ENCODE measurements at places on chromosomes 2 and 18. TPM values are rescaled to one million over a fixed set of nuclear protein-coding genes. Genes with fewer than 3 reads are reported as not detected.

DNA sequence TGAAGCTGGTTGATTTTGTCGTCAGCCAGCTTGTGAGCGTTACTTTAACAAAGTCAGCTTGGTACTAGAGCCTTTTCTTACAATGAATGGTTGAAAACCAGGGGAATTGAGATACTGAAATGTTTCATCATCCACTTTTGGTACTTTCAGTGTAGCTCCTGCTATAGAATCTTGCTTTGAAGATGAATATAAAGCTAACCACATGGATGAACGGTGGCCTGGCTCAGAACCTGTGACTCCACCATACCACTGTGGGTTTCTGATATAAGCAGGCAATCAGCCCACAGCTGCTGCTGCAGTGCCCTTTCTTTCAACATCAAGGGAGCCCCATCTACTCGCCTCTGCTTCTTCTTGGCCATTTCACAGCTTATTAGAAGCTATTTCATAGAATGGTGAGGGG is 53.2 kb upstream of the GPR45 start:
- no peak for DNase-seq
- no peaks in the 10 kb centered on the region for H3K36me3 ChIP-seq
- no peaks in the 10 kb centered on the region for H3K4me1 ChIP-seq
- no peaks in the 10 kb centered on the region for H3K27me3 ChIP-seq

- no peaks in the 10 kb centered on the region for H3K36me3 ChIP-seq
- H3K4me1 ChIP-seq = no peaks in the 10 kb centered on the region
- DNase-seq = no peak
- H3K4me3 ChIP-seq = no peak overlapping the region
Measured at GRCh38 chr2:24930768-24931167, 10.7 kb upstream of the ADCY3 start.

Gene PARD3B
- total RNA-seq = 15.0 TPM

DNA sequence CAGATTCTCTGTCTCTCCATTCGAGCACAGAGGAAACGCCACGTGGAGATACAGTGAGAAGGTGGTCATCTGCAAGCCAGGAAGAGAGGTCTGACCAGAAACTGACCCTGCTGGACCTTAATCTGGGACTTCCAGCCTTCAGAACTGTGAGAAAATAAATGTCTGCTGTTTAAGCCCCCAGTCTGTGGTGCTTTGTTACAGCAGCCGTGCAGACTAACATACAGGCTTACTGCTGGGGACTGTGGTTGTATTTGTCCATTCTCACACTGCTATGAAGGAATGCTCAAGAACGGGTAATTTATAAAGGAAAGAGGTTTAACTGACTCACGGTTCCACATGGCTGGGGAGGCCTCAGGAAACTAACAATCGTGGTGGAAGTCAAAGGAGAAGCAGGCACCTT is 432.7 kb downstream of the IRS1 start:
- no peak overlapping the region for H3K27ac ChIP-seq
- no peaks in the 10 kb centered on the region for H3K36me3 ChIP-seq
- H3K27me3 ChIP-seq = no peaks in the 10 kb centered on the region
- H3K4me3 ChIP-seq = no peak overlapping the region
- H3K4me1 ChIP-seq = no peaks in the 10 kb centered on the region

Gene CPO
- not detected for total RNA-seq

GRCh38 chr2:138814123-138814898 is 34.1 kb upstream of the NXPH2 start:
- no peak for DNase-seq
- H3K36me3 ChIP-seq = no peaks in the 10 kb centered on the region
- no peak overlapping the region for H3K4me3 ChIP-seq
- H3K27ac ChIP-seq = no peak overlapping the region
- no peaks in the 10 kb centered on the region for H3K4me1 ChIP-seq

Gene KIAA2012
- not detected for total RNA-seq

Gene GPAT2
- 1.6 TPM for total RNA-seq

GRCh38 chr2:28231110-28231631 is 161.5 kb upstream of the FOSL2 start:
- no peaks in the 10 kb centered on the region for H3K27me3 ChIP-seq
- DNase-seq = no peak
- H3K27ac ChIP-seq = no peak overlapping the region
- H3K36me3 ChIP-seq = no peaks in the 10 kb centered on the region
- no peak overlapping the region for H3K4me3 ChIP-seq
- peaks cover 21% of the 10 kb centered on the region for H3K4me1 ChIP-seq

- no peaks in the 10 kb centered on the region for H3K36me3 ChIP-seq
- DNase-seq = no peak
- H3K27me3 ChIP-seq = no peaks in the 10 kb centered on the region
Measured at GRCh38 chr2:189232759-189233406, 53.3 kb upstream of the COL5A2 start.

Gene MARCO
- 1.0 TPM for total RNA-seq

Gene KCNJ3
- total RNA-seq = 0.33 TPM

GRCh38 chr2:180646756-180647155 is 333.6 kb upstream of the UBE2E3 start:
- no peak overlapping the region for H3K27ac ChIP-seq
- H3K4me3 ChIP-seq = no peak overlapping the region
- no peaks in the 10 kb centered on the region for H3K36me3 ChIP-seq
- no peaks in the 10 kb centered on the region for H3K4me1 ChIP-seq
- H3K27me3 ChIP-seq = no peaks in the 10 kb centered on the region

- no peak overlapping the region for H3K4me3 ChIP-seq
- DNase-seq = no peak
- no peak overlapping the region for H3K27ac ChIP-seq
Measured at GRCh38 chr18:76314496-76314895, 180.5 kb downstream of the ZNF516 start.

Gene ZFP36L2
- 57.1 TPM for total RNA-seq

GRCh38 chr2:233476651-233477547 is 89.7 kb downstream of the USP40 start:
- no peak overlapping the region for H3K27ac ChIP-seq
- H3K36me3 ChIP-seq = peaks cover 9% of the 10 kb centered on the region
- no peaks in the 10 kb centered on the region for H3K27me3 ChIP-seq
- H3K4me1 ChIP-seq = no peaks in the 10 kb centered on the region
- no peak overlapping the region for H3K4me3 ChIP-seq

Gene PRR30
- total RNA-seq = not detected

Gene KCNF1
- 5.3 TPM for total RNA-seq

GRCh38 chr2:27218614-27219013 is 1.4 kb downstream of the CAD start:
- H3K36me3 ChIP-seq = no peaks in the 10 kb centered on the region
- H3K27me3 ChIP-seq = no peaks in the 10 kb centered on the region
- DNase-seq = no peak
- H3K4me1 ChIP-seq = peaks cover 17% of the 10 kb centered on the region
- H3K27ac ChIP-seq = no peak overlapping the region
- no peak overlapping the region for H3K4me3 ChIP-seq

DNA sequence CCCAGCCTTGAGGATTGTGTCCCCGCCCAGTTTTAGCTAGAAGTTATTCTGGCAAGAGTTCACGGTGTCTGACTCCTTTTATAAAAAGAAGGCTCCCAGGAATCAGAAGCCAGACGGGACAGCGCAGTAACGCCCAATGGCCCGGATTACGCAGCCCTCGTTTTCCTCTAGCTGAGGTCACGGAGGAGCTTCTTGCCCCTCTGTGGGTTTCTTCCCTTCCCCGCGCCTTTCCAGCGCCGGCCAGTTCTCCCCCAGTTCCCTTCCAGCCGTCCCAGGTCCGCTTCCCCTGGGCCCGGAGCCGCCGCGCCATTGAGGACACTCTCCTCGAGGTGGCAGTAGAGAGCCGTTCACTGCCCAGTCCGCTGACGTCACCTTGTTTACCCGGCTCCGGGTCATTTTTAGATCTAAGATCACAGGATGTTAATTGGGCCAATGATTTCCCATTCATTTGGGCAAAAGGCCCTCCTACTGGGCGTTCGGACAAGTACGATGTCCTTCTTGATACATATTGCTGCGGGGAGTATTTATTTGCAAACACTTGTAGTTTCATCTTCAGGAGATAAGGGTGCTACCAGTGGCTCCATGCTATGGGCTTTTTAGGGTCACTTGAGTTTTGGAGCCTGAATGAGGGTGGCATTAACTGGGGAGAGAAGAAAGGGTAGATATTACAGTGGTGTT is 81.5 kb upstream of the PPM1B start:
- no peaks in the 10 kb centered on the region for H3K36me3 ChIP-seq
- DNase-seq = peak; percentile 91
- H3K4me1 ChIP-seq = peaks cover 15% of the 10 kb centered on the region
- peak overlapping the region; percentile 64 for H3K27ac ChIP-seq
- H3K4me3 ChIP-seq = no peak overlapping the region
- H3K27me3 ChIP-seq = no peaks in the 10 kb centered on the region

DNA sequence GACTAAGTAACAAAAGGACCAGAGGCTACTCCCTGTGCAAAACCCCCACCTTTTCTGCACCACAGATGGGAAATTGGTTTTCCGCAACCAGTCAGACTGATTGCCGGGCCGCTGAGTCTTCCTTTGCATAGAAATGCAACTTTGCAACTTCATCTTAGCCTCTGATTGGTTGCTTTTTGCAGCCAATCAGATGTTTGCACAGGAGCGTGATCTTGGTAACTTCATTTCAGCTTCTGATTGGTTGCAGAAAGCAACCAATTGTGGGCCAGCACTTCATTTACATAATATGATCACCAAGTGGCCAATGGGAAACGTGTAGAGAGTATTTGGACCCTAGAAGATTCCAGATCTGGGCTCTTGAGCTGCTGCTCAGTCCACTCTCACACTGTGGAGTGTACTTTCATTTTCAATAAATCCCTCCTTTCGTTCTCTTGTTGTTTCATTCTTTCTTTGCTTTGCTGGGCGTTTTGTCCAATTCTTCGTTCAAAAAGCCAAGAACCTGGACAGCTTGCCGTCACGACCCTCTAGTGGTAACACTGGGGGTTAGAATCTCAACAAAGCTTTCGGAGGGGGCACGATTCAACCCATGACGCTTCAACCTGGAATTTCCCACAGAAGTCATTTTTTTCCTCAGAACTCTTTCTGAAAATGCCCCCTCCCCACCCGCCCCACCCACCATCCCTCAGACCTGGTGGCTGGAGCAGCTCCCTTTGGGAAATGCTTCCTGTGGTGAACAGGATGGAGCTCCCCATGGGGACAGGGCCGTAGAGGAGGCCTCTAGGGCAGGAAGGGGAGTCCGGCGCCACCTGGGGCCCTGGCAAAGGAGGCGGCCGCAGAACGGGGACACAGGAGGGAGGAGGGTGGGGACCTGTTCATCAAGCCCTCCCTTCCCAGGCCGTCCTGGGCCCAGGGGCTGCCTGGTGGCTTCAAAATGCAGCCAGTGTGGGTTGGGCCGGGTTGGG is 31.8 kb upstream of the KCNF1 start:
- no peaks in the 10 kb centered on the region for H3K27me3 ChIP-seq
- no peak overlapping the region for H3K4me3 ChIP-seq
- H3K36me3 ChIP-seq = no peaks in the 10 kb centered on the region
- peaks cover 13% of the 10 kb centered on the region for H3K4me1 ChIP-seq
- no peak for DNase-seq

Gene SNTG2
- total RNA-seq = 18.7 TPM

Gene AFF3
- total RNA-seq = 0.52 TPM

- no peak for DNase-seq
- H3K4me1 ChIP-seq = no peaks in the 10 kb centered on the region
- H3K27ac ChIP-seq = no peak overlapping the region
- H3K4me3 ChIP-seq = no peak overlapping the region
Measured at GRCh38 chr18:70442933-70443332, 154.1 kb downstream of the SOCS6 start.

DNA sequence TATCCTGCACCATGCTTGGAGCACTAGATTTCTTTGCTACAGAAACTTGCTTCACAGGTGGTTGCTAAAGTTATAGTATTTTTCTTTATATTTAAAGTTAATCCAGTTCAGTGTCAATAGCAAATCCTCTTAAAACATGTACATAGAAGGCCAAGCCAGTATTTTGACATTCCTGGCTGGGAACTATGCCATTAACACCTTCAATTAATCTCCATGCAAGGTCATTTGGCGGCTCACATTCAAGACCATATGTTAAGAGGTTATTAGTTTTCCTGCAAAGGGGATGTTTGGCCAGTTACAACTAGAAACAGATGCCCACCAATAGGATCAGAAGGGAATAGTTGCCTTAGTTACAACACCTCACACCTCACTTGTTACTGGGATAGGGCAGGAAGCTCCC is 261.3 kb upstream of the MEIS1 start:
- H3K27me3 ChIP-seq = no peaks in the 10 kb centered on the region
- no peak overlapping the region for H3K4me3 ChIP-seq
- DNase-seq = peak; percentile 3
- H3K36me3 ChIP-seq = no peaks in the 10 kb centered on the region
- H3K27ac ChIP-seq = no peak overlapping the region

Gene POTEC
- not detected for total RNA-seq

DNA sequence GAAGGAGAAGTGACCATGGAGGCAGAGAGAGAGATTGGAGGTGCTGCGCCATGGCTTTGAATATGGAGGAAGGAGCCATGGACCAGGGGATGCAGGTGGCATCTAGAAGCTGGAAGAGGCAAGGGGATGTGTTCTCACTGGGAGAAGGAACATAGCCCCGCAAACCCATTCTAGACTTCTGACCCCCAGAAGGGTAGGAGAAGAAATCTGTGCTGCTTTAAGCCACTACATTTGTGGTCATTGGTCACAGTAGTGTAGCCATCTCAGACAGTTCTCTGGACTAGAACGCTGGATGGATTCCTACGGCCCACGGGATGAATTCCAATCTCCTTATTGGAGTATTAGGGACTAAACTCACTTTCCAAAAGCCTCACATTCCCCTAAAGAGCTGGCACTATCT is 67.8 kb downstream of the PTGR3 start:
- H3K36me3 ChIP-seq = no peaks in the 10 kb centered on the region
- no peak overlapping the region for H3K27ac ChIP-seq
- no peak for DNase-seq

Gene FAM110C
- 16.6 TPM for total RNA-seq

DNA sequence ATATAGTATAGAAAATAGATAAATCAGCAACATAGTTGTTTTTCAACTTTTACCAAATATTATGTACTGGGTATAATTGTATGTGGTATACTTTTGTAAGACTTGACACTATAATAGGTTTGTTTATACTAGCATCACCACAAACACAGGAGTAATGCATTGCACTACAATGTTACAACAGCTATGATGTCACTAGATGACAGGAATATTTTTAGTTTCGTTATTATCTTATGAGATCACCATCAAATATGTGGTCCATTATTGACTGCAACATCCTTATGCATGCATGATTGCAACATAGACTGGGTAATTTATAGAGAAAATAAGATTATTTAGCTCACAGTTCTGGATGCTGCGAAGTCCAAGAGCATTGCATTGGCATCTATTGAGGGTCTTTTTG is 678.4 kb upstream of the ZNF804A start:
- H3K4me1 ChIP-seq = no peaks in the 10 kb centered on the region
- H3K4me3 ChIP-seq = no peak overlapping the region
- no peaks in the 10 kb centered on the region for H3K27me3 ChIP-seq
- H3K36me3 ChIP-seq = no peaks in the 10 kb centered on the region

Gene CRACDL
- total RNA-seq = 22.1 TPM

DNA sequence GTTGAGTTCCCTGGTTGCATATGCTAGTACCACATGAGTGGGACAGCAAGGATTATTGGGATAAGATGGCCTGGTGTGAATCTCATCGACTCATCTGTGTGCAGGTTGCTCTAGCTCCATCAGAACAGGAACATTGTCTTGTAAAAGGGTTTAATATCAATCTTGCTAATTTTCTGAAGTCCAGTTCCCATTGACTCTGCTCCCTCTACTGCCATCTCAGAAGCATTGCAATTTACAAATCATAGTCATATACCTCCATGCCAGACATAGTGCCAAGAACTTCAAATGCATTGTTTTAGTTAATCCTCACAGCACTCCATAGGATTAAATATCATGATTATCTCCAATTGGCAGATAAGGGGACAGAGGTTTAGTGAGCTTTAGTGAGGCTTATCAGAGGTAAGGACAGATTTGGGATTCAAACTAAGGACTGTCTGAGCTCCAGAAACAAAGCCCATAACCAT is 4.8 kb upstream of the STAT4 start:
- H3K4me1 ChIP-seq = peaks cover 9% of the 10 kb centered on the region
- no peak overlapping the region for H3K4me3 ChIP-seq
- H3K36me3 ChIP-seq = no peaks in the 10 kb centered on the region
- H3K27me3 ChIP-seq = no peaks in the 10 kb centered on the region

Gene NRP2
- total RNA-seq = 7.6 TPM

Data from body of pancreas (tissue), 4 donors.